Activated CD4-positive, alpha-beta memory T cell treated with anti-CD3 and anti-CD28 coated beads, Interleukin-2, amount 10 ng/mL, durations not matched to agents 7 days and 5 days (primary cell): ENCODE measurements at places on chromosomes 11 and 22. TPM values are rescaled to one million over a fixed set of nuclear protein-coding genes. Genes with fewer than 3 reads are reported as not detected.

Gene DNAJC24
- total RNA-seq, result 13.4 TPM

Gene RIMBP3C
- 0.23 TPM for total RNA-seq

Gene APOL1
- total RNA-seq, result 64.0 TPM

Gene OR52J3
- not detected for total RNA-seq

Gene SYT7
- total RNA-seq, result not detected

Gene NLRP14
- total RNA-seq, result not detected

Gene SYT12
- not detected for total RNA-seq

Gene BCO2
- total RNA-seq, result 1.0 TPM
